Activated T-helper 1 cell treated with anti-CD3 and anti-CD28 coated beads, Interleukin-12 subunit alpha, Interleukin-12 subunit beta, Interleukin-2, Interleukin-4 antibody, amounts not matched to agents 30 ng/mL and 10 ng/mL and 1 ng/mL, durations not matched to agents 14 hours and 24 hours and 36 hours (primary cell): ENCODE measurements at places on chromosomes 3 and 15.

DNA sequence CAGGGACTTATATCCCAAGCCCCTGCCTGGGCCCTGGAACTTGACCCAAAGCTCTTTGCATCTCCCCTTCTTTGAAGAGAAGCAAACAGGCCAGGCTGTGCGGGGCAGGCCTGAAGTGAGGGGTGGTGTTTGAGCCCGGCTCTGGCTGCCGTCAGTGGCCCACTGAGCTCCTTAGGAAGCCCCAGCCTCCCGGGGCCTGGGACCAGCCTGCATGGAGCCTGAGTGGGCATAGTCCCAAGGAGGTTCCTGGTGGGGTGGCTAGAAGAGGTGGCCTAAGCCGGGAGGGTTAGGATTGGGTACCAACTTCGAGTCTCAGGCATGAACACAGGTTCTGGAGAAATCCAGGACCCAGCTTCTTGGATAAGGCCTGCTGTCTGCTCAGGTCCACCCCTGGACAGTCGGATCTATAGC is 6.4 kb downstream of the TMIE start:
- no peak overlapping the region for H3K27ac ChIP-seq
- H3K4me1 ChIP-seq = no peaks in the 10 kb centered on the region
- DNase-seq = no peak
- no peak overlapping the region for H3K4me3 ChIP-seq

DNA sequence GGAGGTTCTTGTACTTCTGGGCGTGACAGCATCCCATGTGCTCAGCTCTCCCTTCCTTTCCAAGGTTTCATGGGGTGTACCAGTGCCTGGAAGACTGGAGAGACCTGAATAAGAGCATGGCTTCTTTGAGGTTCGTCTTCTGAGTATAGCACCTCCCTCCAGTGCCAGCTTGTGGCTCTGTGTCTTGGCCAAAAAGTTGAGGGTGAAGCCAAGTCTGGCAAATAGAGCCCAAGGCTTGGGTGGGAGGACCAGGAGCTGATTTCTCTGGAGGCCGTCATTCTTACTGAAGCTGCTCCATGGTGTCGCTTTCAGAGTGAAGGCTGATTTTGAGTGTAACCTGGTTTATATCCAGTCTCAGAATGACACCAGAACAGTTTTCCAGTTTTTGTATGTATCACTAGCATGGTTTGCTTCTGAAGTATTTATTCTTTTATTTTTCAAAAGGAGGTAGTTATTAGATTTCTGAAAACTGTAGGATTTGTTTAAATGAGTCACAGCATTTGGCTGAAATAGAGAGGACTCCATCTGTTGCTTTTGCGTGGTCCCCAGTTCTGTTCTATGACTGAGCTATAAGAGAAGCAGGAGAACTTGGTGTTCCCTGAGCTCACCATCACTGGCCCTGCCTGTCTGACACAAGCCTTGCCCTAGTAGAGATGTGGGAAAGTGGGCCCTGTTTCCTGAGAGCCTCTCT is 47.2 kb downstream of the BSN start:
- no peaks in the 10 kb centered on the region for H3K36me3 ChIP-seq
- DNase-seq = no peak
- peaks cover 20% of the 10 kb centered on the region for H3K4me1 ChIP-seq
- no peak overlapping the region for H3K4me3 ChIP-seq

GRCh38 chr3:10329495-10330015 is 8.6 kb upstream of the SEC13 start:
- H3K4me3 ChIP-seq = no peak overlapping the region
- H3K4me1 ChIP-seq = no peaks in the 10 kb centered on the region
- no peaks in the 10 kb centered on the region for H3K36me3 ChIP-seq
- H3K27me3 ChIP-seq = peaks cover 38% of the 10 kb centered on the region
- H3K27ac ChIP-seq = no peak overlapping the region

GRCh38 chr3:56251343-56251945 is 216.8 kb downstream of the ERC2 start:
- H3K36me3 ChIP-seq = no peaks in the 10 kb centered on the region
- peaks cover 4% of the 10 kb centered on the region for H3K27me3 ChIP-seq
- H3K27ac ChIP-seq = no peak overlapping the region
- no peaks in the 10 kb centered on the region for H3K4me1 ChIP-seq

DNA sequence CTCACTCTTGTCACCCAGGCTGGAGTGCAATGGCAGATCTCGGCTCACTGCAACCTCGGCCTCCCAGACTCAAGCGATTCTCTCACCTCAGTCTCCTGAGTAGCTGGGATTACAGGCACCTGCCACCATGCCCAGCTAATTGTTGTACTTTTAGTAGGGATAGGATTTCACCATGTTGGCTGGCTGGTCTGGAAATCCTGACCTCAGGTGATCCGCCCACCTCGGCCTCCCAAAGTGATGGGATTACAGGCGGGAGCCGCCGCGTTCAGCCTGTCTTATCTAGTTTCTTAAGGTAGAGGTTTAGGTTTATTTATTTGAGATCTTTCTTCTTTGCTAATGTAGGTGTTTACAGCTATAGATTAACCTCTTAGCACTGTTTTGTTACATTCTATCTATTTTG is 708.8 kb downstream of the ZNF385D start:
- no peaks in the 10 kb centered on the region for H3K36me3 ChIP-seq
- no peak overlapping the region for H3K27ac ChIP-seq
- no peak for DNase-seq
- no peaks in the 10 kb centered on the region for H3K4me1 ChIP-seq
- no peak overlapping the region for H3K4me3 ChIP-seq
